Erythroblast (primary cell): ENCODE measurements at places on chromosomes 16 and 17.

DNA sequence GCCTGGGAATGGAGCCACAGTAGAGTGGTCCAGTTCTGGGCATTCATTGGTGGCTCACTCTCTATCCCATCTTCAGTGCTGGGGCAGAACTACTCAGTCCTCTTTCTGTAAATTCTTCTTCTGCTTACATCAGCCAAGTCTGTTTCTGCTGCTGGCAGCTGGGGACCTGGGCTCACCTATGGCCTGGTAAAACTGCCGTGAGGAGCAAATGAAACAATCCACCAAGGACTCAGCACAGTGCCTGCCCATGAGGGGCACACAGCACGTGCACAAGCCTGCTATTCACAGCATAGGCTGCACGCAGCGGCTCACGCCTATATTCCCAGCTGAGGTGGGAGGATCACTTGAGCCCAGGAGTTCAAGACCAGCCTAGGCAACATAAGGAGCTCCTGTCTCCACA, 30.9 kb upstream of the SNN start:
- DNase-seq, result no peak

GRCh38 chr16:24075302-24075701, 180.8 kb upstream of the CACNG3 start:
- no peak for DNase-seq

DNA sequence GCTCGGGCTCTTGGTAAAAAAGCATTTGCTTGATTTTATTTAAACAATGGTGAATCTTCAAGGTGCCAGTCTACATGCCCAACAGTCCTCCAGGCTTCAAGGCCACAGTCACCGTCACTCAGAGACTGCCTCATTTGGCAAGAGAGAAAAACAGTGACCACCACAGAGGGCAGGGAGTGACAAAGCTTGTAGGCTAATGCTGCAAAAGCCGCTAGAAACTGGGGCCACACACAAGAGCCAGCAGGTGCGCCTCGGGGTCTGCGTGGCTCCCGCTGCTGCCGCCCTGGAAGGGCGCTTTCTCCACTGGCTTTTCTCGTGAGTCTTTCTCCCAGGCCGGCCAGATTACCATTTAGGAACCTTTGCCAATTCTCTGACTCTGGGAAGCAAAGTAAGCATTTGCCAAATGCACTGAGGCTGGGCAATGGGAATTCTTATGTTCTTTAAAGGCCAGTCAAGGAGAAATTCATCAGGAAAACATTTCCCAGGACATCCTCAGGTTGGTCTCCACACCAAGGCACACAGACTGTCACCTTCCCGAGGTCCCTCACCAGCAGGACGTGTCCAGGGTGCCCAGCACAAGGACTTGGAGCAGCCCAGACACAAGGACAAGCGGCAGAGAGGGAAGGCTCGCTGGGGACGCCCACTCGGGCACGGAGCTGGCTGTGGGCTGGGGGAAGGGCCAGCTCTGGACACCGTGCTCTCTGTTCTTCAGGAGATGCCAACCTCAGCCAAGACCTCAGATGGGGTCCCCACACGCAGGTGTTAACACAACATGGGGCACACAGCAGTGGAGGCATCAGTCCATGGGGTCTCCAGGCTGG, 12.5 kb upstream of the C16orf95 start:
- no peak for DNase-seq

- no peak for DNase-seq
These were observed 157.0 kb downstream of the CCDC182 start for GRCh38 chr17:57588086-57588485.

- no peak for DNase-seq
These were observed 800 bp downstream of the NOD2 start for GRCh38 chr16:50694206-50694605.

- peak; percentile 33 for DNase-seq
These were observed 6.1 kb upstream of the HIC1 start for GRCh38 chr17:2048805-2049204.

GRCh38 chr17:1058423-1059130, 61.6 kb downstream of the TIMM22 start:
- DNase-seq, result peak; percentile 48

- DNase-seq, result peak; percentile 41
These were observed 133.4 kb downstream of the OR1D5 start for GRCh38 chr17:2929881-2930533.

DNA sequence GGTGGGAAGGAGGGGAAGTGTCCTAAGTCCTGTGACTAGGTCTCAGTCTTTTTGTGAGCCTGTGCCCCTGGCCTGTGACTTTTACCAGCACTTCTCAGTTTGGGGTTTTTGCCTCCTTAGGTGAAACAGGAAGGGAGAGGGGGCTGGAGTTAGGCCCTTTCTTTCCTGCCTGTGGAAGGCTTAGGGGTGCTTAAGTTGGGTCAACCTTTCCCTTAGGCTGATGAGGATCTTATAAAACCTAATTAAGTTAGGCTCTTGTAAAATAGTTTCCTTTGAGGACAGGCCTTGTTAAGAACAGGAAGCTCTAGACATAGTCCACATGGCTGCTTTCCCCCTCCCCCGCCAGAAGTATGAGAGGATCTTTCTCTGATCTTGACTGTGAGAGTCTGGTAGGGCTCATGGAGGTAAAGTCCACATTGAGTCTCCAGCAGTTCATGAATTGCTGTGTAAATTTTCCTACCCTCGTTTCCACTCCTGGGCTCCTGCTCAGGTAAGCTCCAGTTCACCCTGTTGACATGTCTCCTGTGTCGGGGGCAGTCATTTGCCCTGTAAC, 17.0 kb upstream of the DNASE1 start:
- peak; percentile 12 for DNase-seq

- DNase-seq, result no peak
These were observed 7.0 kb downstream of the CA4 start for GRCh38 chr17:60156746-60157145.

DNA sequence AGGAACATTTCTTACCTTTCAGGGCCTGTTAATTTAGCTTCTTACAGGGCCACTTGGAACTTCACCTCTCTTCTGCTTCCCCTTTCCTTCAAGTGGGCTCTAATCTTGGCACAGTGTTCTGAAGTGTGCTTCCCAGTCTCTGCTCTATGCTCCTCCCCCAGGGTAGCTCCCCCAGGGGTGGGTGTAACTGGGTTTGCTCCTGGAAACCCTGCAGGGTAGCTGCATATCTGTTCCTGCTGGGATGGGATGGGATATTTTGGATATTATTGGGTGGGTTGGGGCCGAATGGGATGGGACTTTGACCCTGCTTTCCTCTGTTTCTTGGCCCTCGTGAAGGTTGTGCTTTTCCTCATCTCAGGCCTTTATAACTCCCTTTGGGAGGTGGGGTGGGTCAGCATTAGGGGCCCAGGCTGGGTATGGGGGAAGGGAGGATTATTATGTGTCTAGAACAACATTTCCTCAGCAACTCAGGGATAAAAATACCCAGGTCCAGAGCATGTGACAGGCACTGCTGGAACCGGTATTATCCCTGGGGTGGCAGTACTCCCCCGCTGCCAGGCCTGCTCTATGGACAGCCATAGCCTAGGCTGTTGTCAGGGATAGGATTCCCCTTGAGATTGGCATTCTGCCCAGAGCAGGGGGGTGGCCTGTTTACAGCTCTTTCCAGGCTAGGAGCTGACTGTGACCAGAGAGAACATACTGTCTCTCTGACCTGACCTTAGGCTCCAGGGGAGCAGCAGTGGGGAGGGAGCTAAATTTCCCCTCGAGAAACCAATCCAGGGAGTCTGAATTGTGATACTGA, 5.0 kb downstream of the NFE2L1 start:
- peak; percentile 46 for DNase-seq

- no peak for DNase-seq
These were observed 524.4 kb upstream of the CDH5 start for GRCh38 chr16:65842067-65842466.

- no peak for DNase-seq
These were observed 79.5 kb upstream of the FOXF1 start for GRCh38 chr16:86430814-86431213.

GRCh38 chr17:38881600-38882191, 11.8 kb downstream of the LASP1 start:
- peak; percentile 95 for DNase-seq

DNA sequence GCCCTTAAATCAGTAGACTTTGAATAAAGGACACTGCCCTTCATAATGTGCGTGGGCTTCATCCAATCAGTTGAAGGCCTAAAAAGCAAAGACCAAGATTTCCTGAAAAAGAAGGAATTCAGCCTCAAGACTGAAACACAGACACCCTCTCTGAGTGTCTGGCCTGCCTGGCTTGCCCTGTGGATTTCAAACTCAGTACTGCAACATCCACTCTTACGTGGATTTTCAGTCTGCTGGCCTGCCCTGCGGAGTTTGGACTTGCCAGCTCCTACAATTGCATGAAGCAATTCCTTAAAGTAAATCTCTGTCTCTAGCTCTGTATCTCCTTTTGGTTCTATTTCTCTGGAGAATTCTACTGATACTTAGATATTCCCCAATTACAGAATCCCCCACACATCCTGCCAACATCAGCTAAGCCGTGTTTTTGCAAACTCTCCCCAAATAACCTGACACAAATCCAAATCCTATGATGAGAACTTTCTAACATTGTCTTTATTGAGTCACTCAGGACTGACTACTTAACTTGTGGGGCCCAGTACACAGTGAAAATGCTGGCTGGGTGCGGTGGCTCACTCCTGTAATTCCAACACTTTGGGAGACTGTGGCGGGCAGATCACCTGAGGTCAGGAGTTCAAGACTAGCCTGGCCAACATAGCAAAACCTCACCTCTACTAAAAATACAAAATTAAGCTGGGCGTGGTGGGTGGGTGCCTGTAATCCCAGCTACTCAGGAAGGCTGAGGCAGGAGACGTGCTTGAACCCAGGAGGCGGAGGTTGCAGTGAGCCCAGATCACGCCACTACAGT, 7.2 kb upstream of the TNFRSF17 start:
- no peak for DNase-seq

DNA sequence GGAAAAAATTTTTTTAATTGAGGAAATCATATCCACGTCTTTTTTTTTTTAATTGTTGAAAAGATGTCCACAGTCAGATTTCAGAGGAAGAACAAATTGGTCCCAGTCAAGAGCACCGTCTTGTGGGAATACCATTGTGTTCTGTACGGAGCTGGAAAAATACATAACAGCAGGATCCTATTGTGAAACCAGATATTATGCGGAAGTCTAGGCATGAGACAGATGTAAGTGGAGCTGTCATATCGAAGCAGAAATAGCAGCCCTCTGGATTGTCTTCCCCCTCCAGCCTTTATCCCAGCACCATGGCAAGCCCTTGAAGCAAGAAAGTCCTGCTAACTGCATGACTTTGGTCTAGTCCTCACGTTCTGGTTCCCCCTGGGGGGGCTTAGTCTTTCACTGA, 391.6 kb upstream of the ASIC2 start:
- no peak for DNase-seq

- DNase-seq, result no peak
These were observed 64.4 kb upstream of the TBX2 start for GRCh38 chr17:61335105-61335844.

DNA sequence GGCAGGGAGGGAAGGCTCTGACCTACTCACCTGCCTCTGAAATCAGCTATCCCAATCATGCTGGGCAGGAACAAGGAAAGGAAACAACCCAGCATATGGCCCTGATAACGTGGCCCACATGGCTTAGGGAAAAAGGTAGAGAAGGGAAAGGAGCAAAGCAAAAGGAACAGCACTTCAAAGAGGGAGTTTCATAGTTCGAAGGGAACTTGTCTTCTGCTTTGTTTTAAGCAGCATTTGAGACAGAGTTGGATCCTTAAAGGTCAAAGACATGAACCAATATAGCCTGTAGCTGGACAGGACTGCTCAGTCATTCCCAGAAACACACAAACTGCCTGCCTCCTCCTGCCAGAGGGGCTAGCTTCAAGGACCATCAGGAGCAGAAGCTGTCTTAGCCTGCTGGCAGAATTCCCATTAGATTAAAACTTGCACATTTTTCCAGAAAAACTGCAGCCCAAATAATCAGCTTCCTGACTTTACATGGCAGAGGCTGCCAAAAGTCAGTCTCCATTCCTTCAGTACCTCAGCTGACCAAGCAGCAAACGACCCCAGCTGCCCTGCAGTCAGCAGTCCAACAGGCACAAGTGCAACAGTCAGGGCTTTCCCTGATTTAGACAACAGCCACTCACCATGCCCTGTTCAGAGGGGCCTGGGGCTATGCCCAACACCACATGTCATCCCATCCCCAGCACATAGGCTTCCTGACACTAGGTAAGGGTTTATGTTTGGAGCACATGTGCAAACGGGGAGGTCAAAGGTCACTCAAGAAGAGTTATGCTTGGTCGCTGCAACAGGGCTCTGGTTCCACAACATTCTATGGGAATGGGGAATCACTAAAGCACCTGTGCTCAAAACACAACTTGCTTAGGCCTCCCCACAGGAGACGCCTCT, 32.5 kb downstream of the RANBP10 start:
- no peak for DNase-seq

DNA sequence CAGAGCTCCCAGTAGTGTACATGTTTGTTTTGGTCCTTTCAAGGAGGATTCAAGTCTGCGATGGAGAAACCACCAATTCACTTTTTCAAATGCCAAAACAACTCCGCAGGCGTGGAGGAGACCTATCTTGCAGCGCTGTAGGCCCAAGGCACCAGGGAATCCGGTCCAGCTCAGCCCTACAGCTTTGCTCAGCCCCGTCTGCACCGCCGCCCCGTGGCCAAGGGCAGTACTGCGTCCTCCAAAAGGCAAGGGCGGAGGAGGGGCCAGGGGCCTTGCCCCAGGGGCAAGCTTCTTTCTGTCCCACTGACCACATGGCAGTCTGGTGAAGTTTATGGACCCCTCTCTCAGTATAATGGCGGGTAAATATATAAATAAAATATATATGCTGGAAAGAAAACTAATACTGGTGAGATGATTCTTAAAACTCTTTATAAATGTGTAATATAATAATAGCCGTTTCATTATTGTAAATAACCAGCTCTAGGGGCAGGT, 709 bp upstream of the CD300LG start:
- DNase-seq, result peak; percentile 58

DNA sequence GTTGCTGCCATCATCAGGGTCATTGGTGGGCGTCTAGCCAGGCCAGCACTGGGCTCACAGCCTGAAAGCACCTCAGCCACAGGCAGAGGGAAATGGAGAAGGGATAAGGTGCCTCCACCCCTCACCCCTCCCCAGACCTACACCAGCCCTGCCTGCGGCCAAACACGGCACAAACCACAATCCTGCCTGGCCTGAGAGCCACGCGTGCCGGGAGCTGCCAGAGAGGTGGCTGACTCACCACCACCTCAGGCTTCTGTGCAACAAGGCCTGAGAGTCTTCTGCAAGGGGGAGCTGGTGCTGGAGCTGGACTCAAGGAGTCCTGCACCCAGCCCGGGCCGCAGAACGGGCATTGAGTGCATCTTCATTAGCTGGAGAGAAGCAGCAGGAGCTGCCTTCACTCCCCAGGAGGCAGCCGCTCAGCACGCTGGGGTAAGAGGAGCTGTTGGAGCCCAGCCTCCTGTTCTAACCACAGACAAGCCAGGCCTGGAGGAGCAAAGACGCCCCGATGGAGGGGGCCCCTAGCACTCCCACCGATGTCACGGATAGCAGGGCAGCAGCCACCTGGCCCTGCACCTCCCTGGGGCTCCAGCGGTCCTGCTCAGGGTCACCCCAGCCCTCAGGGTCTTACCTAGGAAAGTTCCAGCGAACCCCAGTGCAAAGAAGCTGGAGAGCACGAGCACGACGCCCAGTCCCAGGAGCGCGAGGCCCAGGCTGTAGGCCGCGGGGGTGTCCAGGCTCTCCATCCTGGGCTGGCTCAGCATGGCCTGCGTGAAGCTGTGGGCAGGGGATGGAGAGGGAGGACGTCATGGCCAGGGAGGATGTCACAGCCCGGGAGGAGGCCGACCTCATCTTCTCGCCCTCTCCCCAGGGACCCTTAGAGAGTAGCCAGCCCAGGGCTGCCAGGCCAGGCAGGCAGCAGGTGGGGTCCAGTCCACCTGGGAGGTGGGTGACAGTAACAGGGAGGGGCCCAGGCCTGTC, 16.0 kb upstream of the RASD1 start:
- DNase-seq, result no peak

- DNase-seq, result no peak
These were observed 594 bp upstream of the SLC22A31 start for GRCh38 chr16:89200850-89201411.

GRCh38 chr17:50461550-50462132, 7.0 kb downstream of the CHAD start:
- DNase-seq, result no peak
